Stimulated activated CD8-positive, alpha-beta memory T cell treated with anti-CD3 and anti-CD28 coated beads, Interleukin-4, amount 100 ng/mL, for 1 hour (primary cell): ENCODE measurements at places on chromosomes 11 and 22.

DNA sequence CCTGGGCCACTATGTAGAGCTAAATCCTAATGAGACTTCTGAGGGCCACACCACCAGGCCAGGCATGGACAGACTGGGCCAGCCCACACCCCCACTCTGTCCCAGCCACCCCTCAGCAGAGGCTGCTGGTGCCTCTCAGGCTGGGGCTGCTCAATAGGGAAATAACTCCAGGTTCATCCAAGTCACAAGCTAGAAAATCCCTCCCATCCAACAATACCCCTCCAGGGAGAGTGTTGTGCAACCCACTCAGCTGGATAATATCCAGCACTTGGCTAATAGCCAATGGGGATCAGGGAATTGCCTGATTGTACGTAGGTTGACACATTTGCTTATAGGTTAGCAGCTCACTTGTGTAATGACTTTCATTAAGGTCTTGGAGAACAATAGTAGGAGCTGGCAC is 64.1 kb upstream of the WNT11 start:
- DNase-seq = no peak

GRCh38 chr11:17578296-17578695 is 31.2 kb downstream of the OTOG start:
- DNase-seq = no peak

DNA sequence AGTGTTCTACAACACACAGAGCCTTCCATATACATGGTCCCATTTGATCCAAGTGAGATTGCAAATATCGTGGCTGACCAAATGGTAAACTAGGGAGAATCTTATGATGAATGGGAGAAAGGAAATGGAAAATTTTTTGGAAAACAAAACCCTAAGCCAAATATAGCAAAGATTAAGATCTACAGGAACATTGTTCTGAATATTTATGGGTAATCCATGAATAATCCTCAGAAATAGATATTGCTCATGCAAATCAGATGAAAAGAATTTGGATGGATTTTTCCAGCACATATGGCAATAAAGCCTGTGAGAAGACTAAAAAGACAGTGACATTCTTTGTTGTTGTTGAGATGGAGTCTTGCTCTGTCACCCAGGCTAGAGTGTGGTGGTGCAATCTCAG is 21.7 kb upstream of the PRDM10 start:
- no peak for DNase-seq

DNA sequence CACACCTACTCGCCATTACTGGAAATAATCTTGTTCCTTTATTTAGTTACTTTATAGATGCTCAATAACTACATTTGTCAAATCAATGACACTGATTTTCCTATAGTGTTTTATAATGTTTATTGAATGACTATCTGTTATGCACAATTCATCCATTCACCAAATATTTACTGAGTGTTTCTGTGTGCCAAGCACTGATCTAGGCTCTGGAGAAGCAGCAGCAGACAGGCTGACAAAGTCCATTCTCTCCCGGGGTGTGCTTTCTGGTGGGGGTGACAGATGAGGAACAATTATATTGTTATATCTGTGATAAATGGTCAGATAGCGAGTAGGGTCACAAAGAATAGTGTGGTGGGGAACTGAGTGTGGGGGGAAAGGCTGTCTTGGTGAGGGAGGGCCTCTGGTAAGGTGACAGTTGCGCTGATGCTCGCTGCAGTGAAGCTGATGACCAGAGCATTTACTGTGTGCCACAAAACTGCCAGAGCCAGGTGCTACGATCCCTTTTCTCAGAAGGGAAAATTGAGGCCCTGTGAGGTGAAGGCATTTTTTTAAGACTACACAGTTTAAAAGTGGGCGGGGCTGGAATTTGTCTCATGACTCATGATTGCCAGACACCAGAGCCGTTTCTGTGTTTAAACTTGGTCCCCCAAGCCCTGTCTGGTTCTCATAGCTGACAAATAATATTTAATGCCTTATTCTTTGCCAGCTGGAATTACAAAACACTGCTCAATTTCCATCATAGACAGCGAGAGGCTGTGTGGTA is 10.2 kb downstream of the PACS1 start:
- DNase-seq = no peak

DNA sequence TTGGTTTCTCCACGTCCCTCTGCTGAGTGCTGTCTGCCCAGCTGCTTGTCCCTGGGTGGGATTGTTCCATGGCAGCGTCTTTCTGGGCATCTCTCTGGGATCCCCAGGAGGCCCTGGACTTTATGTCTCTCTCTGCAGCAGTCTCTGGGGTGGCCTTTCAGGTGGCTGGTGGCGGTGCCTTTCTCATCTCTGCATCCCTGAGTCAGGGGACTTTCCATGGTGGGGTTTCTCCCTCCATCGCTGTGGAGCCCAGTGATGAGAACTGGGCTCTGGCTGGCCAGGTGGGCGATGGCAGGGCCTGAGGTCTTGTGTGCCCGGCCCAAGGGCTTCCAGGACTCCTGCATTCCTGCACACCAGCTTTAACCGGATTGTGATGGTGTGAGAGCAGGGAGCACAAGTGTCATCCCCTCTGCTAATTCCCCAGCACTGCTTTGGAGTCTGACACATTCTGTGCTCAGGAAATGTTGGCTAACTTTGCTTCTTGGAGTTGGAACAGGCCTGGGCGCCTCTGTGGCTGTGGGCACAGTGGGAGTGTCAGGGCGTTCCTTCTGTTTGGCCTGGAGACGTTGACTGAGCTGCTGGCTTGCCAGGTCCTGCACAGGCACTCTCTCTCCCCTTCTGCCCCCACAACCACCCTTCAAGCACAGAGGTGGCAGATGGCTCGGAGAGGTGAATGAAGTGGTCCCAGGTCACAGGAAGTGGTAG is 27.9 kb downstream of the FAM83F start:
- no peak for DNase-seq

- DNase-seq = no peak
These were observed 369.4 kb upstream of the B3GAT1 start for GRCh38 chr11:134781380-134781866.

DNA sequence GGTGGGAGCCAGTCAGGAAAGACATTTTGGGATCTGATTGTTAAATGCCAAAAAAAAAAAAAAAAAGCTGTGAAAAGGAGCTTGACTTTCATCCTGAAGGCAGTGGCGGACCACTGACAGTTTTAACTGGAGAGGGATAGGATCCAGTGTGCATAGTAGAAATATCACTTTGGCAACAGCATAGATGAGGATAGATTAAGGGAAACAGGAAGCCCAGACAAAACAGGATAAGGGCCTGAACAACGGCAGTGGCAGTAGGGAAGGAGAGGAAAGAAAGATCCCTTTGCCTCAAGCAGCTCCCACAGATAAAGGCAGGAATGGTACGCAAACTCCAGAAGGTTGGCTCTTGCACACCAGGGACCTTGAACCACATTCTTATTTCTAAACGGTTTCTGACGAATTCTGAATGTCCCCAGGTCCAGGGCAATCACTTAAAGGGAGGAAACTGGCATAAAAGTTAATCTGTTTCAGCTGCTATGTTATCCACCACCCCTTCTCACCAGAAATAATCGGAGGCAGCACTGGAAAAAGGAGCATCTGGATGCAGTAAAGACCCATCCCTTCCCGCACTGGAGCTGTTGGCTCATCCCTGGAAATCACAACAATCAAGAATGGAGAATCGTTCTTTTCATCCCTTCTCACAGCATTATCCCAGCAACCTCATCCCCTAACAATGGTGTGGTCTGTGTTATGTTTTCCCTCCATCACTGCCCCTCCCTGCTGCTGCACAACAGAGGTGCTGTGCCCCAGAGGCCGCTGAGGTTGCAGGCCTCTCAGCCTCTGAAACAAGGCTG is 99.1 kb downstream of the GAB2 start:
- DNase-seq = no peak

DNA sequence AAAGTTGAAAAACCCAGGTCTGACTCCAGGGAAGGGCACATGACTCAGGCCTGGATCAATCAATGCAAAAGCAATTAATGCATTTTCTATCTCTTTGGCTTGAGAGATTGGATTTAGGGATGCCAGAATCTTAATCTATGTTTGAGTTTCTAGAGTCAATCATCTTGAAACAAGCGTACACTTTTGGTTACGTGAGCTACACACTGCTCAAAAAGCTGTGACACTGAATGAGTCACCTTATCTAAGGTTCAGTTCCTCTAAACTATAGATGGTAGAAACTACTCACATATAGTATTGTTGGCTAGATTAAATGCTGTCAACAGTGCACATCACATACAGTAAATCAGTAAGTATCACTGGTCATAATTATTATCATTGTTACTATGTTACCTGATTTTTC is 24.2 kb downstream of the MRE11 start:
- no peak for DNase-seq

- DNase-seq = no peak
These were observed 12.3 kb downstream of the ENDOD1 start for GRCh38 chr11:95101935-95102334.

GRCh38 chr11:7511401-7511800 is 2.4 kb upstream of the PPFIBP2 start:
- DNase-seq = no peak

GRCh38 chr11:63762654-63763495 is 5.7 kb downstream of the ZFTA start:
- no peak for DNase-seq

DNA sequence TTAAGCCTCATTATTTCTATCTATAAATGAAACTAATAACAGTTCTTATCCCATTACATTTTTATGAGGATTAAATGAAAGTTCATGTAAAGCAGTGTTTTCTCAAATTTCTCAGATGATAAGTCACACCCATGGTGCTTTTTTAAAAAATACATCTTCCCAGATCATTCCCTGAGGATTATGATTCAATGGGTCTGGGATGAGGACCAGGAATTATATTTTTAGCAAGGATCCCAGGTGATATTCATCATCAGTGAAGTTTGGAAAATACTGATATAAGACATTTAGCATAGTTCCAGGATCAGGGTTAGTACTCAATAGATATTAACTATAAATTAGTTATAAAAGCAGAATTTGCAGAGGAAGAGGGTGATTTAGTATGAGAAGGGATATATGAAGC is 89.1 kb downstream of the BBOX1 start:
- no peak for DNase-seq

DNA sequence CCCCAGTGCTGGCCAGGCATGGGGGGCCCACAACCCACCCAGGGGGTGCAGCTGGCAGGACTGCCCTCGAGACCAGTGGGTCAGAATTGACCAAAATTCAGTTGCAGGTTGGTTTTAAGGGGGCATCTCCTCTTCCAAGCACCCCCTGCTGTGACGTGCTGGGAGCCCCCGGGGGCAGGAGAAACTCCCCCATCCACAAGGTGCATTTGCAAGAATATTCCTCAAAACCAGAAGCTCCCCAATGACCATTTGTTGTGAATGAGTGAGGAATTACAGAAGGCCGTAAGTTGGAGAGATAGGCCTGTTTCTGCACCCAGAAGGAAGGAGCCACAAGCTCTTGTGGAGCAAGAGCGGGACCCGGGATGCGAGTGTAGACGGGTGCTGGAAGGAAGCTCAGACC is 414.5 kb downstream of the BRD1 start:
- no peak for DNase-seq

GRCh38 chr11:96125400-96125799 is 201.5 kb upstream of the MTMR2 start:
- no peak for DNase-seq

DNA sequence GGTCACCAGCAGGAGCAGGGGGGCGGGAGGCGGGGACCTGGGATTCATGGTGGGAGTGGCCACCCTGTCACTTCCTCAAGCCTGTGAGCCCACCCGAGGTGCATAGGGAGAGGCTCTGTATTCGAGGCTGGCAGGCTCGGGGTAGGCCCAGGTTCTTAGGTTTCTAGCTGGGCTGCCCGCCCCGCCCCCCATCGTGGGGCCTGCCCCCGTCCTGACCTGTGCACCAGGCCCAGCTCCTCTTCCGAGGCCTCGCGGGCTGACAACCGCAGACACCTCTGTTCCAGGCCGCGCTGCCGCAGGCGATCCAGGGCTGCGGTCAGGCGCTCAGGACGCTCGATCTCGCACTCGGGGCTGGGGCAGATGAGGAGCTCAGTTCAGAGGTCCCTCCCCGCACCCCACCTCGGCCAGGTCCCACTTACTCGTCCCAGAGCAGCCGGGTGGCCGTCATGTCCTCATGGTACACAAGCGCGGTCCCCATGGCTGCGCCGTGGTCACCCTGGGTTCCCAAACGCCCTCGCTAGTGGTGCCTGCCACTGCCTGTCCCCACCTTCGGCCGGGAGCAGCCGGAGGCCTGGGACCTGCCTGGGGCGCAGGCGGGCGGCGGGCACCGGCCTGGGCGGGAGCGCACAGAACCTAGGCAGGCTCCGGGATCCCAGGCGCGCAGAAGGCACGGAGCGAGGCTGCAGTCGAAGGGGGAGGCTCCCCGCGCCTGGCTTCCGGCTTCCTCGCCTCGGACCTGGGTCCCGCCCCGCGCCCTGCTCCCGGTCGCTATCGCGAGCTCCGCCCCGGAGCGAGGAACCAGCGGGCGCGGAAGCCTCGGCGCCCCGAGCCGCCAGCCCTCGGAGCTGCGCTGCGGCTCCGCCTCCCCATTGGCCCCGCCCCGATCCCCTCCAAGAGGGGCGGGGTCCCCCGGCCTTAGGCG is at the start of gene HDAC10:
HDAC10 (minus strand) TSS at position 711 of the 922 bp plus-strand sequence; CDS start at position 478, 233 bp downstream.
- DNase-seq = peak; percentile 41

GRCh38 chr22:35124691-35125219 is 58.8 kb downstream of the ISX start:
- no peak for DNase-seq

- DNase-seq = no peak
These were observed 725.0 kb downstream of the ETS1 start for GRCh38 chr11:127862406-127862805.

GRCh38 chr11:27395556-27396258 is 32.7 kb upstream of the CCDC34 start:
- no peak for DNase-seq

GRCh38 chr11:22465620-22466019 is 127.4 kb downstream of the SLC17A6 start:
- no peak for DNase-seq

GRCh38 chr11:122391049-122391448 is 264.5 kb upstream of the UBASH3B start:
- no peak for DNase-seq

- DNase-seq = no peak
These were observed 1048.4 kb downstream of the BRD1 start for GRCh38 chr22:48779211-48779643.

- no peak for DNase-seq
These were observed 29.6 kb downstream of the TOM1 start for GRCh38 chr22:35329114-35329847.

- peak; percentile 29 for DNase-seq
These were observed 3.1 kb downstream of the CERK start for GRCh38 chr22:46734830-46735453.

DNA sequence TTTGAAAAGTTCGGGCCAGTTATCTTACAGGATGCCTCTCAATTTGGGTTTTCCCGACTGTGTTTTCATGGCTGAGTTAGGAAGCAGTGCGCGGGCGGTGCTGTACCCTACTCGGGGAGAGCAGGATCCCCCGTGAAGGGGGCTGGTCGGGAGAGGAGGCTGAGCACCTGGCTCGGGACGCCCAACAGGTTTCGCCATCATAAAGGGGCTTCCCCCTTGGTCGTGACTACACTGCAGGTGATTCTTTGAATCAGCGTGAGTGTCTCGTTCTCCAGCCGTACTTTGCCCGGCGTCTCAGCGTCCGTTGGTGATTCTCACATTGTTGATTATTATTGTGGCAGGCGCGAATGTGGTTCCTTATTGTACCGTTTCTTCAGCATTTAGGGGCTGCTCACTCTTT is 46.6 kb downstream of the ST14 start:
- no peak for DNase-seq
